ENCODE measurements at places on chromosomes 3 and 15. TPM values are rescaled to one million over a fixed set of nuclear protein-coding genes. Genes with fewer than 3 reads are reported as not detected.

GRCh38 chr3:146247911-146248310 is 3.0 kb downstream of the PLSCR4 start:
- no peak for DNase-seq

SCN11A gene
- total RNA-seq = 0.63 TPM

SLC9C1 gene
- 0.55 TPM for total RNA-seq

RTP3 gene
- not detected for total RNA-seq
